ENCODE measurements at places on chromosomes 2 and 18. TPM values are rescaled to one million over a fixed set of nuclear protein-coding genes. Genes with fewer than 3 reads are reported as not detected.

- H3K4me3 ChIP-seq: peak overlapping the region; percentile 97
- H3K27ac ChIP-seq: peak overlapping the region; percentile 93
- DNase-seq: no peak
- peaks cover 46% of the 10 kb centered on the region for H3K36me3 ChIP-seq
Measured at GRCh38 chr2:222294996-222295367, 3.8 kb downstream of the PAX3 start.

Gene BAZ2B
- total RNA-seq: 18.6 TPM

GRCh38 chr2:6975988-6976387, 58.8 kb downstream of the RNF144A start:
- no peak overlapping the region for H3K4me3 ChIP-seq
- H3K4me1 ChIP-seq: no peaks in the 10 kb centered on the region
- no peak overlapping the region for H3K27ac ChIP-seq
- DNase-seq: no peak

Gene NAT8
- total RNA-seq: not detected

DNA sequence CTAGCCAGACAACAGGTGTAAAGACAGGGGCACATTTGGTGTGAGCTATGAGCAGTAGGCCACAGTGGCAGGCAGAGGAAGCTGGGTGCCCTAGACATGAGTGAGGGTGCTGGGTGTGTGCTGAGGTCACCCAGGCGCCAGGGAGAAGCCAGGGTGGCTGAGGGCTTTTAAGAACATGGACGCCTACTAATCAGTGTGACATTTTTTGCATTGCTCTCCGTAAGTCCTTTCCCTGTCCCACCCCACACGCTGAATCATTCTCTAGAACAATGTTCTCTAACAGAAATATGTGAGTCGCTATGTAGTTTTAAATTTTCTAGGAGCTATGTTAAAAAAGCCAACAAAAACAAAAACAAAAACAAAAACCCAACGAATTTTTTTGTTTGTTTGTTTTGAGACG, 204.5 kb upstream of the REV1 start:
- no peaks in the 10 kb centered on the region for H3K36me3 ChIP-seq
- no peak overlapping the region for H3K4me3 ChIP-seq
- peaks cover 5% of the 10 kb centered on the region for H3K27me3 ChIP-seq
- H3K27ac ChIP-seq: no peak overlapping the region
- peaks cover 14% of the 10 kb centered on the region for H3K4me1 ChIP-seq

GRCh38 chr2:156005999-156006712, 326.4 kb downstream of the NR4A2 start:
- H3K4me1 ChIP-seq: no peaks in the 10 kb centered on the region
- H3K36me3 ChIP-seq: no peaks in the 10 kb centered on the region
- DNase-seq: no peak
- H3K4me3 ChIP-seq: no peak overlapping the region
- H3K27ac ChIP-seq: no peak overlapping the region
- H3K27me3 ChIP-seq: no peaks in the 10 kb centered on the region

Gene CXCR4
- not detected for total RNA-seq

- H3K36me3 ChIP-seq: peaks cover 20% of the 10 kb centered on the region
- H3K4me1 ChIP-seq: peaks cover 51% of the 10 kb centered on the region
- no peak overlapping the region for H3K4me3 ChIP-seq
- DNase-seq: no peak
Measured at GRCh38 chr2:223929571-223930102, 15.5 kb downstream of the WDFY1 start.

DNA sequence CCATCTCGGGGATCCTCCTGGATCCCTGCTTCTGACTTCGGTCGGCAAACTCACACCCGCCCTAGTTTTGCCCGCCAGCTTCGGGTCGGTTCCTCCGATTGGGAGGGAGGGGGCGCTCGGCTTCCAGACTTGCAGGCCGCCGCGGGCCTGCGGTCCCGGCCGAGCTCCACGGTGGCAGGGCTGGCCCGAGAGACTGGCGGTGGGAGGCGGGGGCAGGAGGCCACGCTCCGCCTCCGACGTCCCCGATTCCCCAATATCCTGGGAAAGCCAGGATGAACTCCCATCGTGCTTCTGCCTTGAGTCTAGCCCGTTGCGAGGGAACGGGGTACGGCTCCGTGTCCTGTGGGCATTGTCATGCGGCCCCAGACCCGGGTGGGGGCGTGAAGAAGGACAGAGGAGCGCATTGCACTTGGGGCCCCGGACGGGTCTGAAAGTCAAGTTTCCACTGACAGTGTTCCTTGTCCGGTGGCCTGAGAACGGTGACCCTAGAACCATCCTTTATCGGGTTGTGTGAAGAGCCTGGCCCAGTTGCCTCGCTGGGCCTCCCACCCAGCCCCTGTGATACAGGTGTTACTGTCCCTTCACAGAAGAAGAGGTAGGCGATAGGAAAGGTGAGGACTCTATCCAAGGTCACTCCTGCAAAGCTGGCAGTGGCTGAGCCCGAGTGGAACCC, 2.4 kb upstream of the INHBB start:
- no peaks in the 10 kb centered on the region for H3K36me3 ChIP-seq
- H3K27me3 ChIP-seq: peaks cover 35% of the 10 kb centered on the region
- peaks cover 17% of the 10 kb centered on the region for H3K4me1 ChIP-seq

- H3K27me3 ChIP-seq: peaks cover 4% of the 10 kb centered on the region
- H3K36me3 ChIP-seq: no peaks in the 10 kb centered on the region
- H3K27ac ChIP-seq: peak overlapping the region; percentile 8
- peaks cover 54% of the 10 kb centered on the region for H3K4me1 ChIP-seq
- DNase-seq: no peak
Measured at GRCh38 chr2:9092383-9093282, 89.1 kb upstream of the MBOAT2 start.

- H3K4me3 ChIP-seq: no peak overlapping the region
- H3K4me1 ChIP-seq: peaks cover 10% of the 10 kb centered on the region
- no peak for DNase-seq
- no peak overlapping the region for H3K27ac ChIP-seq
Measured at GRCh38 chr2:238157506-238158017, 1.2 kb upstream of the ERFE start.

DNA sequence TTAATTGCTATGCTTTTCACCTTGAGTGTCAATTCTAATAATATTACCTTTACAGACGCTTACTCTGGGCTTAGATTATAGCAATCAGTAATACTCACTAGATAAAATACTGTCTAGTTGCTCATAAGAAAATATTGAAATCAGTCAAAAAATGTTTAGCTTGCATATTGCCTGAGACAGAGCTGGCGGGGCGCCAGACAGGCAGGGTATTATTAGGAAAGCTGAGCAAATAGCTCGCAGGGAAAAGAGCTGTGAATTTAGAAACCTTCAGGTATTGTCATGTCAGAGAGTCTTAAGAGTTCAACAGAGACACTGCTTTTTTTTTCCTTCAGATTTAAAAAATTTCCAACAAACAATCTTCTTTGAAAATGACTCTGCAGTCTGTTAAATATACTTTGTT, 118.4 kb downstream of the MEIS1 start:
- H3K27me3 ChIP-seq: no peaks in the 10 kb centered on the region
- H3K27ac ChIP-seq: peak overlapping the region; percentile 84
- no peak overlapping the region for H3K4me3 ChIP-seq
- DNase-seq: no peak

Data from HFFc6 (cell line).